ENCODE measurements at places on chromosomes 3 and 15.

- DNase-seq = no peak
Observed at GRCh38 chr15:73628976-73629797, 4.0 kb downstream of the NPTN start.

DNA sequence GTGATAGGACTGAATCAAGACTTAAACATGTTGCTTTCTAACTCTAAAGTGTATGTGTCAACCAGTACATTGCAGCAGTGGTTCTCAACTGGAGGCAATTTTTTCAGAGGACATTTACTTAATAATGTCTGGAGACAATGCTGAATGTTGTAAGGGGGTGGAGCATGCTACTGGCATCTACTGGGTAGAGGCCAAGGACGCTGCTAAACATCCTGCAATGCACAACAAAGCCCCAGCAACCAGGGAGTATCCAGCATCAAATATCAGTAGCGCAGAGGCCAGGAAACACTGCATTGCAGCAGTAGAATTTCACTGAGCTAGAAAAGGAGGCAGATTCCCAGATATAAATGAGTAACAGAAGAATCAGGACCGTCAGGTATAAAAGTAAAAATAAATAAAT, 79.8 kb upstream of the GRM7 start:
- DNase-seq = no peak

- no peak for DNase-seq
Observed at GRCh38 chr15:61038387-61038786, 190.7 kb downstream of the RORA start.

DNA sequence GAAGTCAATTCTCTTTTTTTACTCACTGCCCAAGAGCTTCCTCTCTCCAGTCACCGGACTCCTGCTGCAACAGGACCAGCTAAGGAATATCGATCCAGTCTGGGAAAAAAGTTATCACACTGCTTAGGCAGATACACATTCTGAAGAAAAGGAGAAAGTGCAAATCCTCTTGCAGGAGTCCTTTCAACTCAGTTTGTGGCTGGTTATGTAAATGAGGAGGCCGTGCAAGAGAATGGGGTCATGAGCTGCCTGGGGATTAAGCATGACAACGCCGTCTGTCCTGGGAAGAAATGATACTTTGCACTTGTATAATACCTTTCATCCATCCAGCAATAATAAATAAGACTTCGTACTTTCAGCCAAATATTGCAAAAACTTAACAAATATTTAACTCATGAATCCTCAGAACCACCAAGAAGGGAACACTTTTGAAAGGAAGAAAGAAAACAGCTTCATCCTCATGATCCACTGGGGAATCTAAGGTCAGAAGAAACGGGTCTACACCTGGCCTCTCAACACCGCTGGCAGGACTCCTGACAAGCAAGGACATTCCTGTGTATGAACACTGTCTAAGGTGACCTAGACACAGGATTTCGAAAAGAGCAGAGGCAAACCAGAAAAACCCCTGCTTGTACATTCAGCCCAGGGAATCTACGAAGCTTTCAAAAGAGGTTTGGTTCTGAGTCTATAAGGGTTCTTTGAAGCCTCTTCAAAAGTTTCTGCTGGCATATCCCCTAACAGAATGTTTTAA, 13.1 kb upstream of the WWTR1 start:
- DNase-seq = no peak

DNA sequence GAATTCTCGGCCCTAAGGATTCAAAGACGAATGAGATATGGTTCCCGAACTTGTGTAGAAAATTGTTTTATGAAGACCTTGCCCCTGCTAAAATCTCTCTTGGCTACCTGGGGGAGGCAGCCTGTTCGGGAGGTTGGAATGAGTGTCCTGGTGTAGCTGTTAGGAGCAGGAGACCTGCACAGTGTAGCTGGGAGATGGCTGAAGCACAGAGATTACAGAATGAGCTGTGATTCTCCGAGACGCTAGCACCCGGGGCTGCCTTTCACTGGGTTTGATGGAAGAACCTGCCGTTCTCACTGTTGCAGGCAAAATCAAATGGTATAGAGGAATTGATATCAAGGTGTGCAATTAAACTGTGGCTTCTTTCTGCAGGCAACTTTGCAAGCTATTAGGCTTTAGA, 68.0 kb downstream of the TRAK1 start:
- no peak for DNase-seq

GRCh38 chr3:136247436-136247835, 2.7 kb upstream of the PCCB start:
- DNase-seq = no peak

- DNase-seq = no peak
Observed at GRCh38 chr3:56361731-56362130, 106.5 kb downstream of the ERC2 start.

DNA sequence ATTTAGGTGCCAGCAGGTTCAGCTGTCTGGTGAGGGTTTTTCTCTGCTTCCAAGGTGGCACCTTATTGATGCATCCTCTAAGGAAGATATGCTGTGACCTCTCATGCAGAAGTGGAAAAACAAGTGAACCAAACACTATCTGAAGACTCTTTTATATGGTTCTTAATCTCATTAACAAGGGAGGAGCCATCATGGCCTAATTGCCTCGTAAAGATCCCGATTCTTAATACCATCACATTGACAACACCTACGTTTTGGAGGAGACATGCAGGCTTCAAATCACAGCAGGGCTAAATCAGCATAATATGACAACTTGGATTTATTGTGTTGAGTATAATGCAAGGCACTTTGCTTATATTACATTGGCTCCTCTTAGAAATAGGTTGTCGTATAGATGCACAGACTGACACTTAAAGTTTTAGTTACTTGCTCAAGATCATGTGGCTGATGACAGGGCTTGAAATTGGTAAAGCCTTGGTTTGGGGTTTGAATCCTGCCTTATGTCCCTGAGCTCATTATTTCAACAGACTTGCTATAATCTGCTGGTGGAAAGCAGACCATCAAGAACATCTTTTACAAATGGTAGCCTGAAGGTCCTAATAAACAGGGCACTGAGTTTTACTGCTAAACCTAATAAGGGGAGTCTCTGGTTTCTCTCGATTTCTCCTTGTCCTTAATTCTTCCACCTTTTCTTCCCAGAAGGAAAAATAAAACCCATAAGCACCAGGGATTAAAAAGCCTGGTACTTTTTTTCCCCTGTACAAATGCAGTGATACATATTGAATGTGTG, 88.2 kb downstream of the PTPRG start:
- DNase-seq = no peak

DNA sequence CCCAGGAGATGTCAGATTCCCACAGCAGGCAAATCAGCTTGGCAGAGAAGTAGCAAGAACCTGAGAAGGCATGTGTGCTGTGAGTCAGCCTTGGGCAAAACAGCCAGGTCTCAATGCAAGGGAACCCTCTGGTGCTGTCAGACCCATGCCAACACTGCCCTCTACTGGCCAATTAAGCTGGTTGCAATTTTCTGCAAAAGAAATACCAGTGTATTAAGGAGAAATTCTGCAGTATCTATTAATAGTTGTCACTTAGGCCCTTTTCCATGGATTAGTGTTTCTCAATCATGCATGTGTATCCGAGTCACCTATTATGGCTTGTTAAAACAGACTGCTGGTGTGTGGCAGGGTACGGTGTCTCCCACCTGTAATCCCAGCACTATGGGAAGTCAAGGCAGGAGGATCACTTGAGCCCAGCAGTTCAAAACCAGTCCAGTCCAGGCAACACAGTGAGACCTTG, 26.2 kb downstream of the MAP4 start:
- DNase-seq = peak; percentile 62

Measured in H54 (cell line).